ENCODE measurements at places on chromosomes 5 and 9.

- DNase-seq = no peak
Measured at GRCh38 chr5:17229313-17229712, 11.9 kb downstream of the BASP1 start.

- no peak for DNase-seq
Measured at GRCh38 chr5:63049935-63050334, 471.3 kb downstream of the LRRC70 start.

GRCh38 chr5:112869948-112870347, 8.9 kb downstream of the SRP19 start:
- DNase-seq = no peak

- DNase-seq = peak; percentile 31
Measured at GRCh38 chr9:108889649-108890067, 27.6 kb downstream of the ACTL7A start.

GRCh38 chr9:33287087-33287490, 3.2 kb upstream of the NFX1 start:
- peak; percentile 81 for DNase-seq

DNA sequence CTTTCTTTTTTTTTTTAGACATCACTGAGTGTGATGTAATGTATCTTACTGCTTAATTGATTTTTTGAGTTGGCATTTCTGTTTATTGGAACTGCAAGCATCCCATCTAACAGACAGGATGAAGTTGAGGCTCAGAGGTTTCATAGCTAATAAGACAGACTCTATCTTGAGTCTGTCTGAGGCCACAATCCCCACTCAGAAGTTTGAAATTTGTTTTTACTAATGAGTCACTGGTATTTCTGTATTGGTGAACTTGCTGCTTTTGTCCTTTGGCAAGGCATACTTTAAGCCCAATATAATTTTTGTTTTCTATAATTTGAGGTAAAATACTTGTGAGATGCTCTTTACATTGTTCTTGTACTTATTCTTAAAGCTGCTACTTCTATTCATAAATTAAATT, 491.2 kb downstream of the PSAT1 start:
- DNase-seq = no peak

DNA sequence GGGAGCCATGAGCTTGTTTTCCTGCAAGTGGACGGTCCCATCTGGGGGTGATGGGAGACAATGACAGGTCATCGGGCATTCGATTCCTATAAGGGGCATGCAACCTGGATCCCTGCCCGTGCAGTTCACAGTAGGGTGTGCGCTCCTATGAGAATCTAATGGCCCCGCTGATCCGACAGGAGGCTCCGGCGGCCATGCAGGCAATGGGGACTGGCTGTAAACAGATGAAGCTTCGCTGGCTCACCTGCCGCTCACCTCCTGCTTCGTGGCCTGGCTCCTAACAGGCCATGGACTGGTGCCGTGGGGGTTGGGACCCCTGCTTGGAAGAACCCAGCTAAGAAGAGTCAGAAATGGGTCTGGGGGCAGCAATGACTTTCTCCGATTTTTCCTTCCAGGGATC, 21.0 kb downstream of the PAEP start:
- no peak for DNase-seq

GRCh38 chr9:107286057-107286456, 3.0 kb downstream of the RAD23B start:
- DNase-seq = peak; percentile 50

GRCh38 chr9:68643901-68644809, 60.9 kb upstream of the PIP5K1B start:
- DNase-seq = no peak

GRCh38 chr5:170025853-170026252, 45.6 kb upstream of the INSYN2B start:
- no peak for DNase-seq

- no peak for DNase-seq
Measured at GRCh38 chr5:79263290-79263689, 27.4 kb downstream of the JMY start.

GRCh38 chr5:116063950-116064349, 20.9 kb upstream of the COMMD10 start:
- no peak for DNase-seq

All from hepatocyte (in vitro differentiated cells).